ENCODE measurements at places on chromosomes 16 and 17. TPM values are rescaled to one million over a fixed set of nuclear protein-coding genes. Genes with fewer than 3 reads are reported as not detected.

The OR4D1 gene
- not detected for total RNA-seq

The HSDL1 gene
- 13.1 TPM for total RNA-seq

The MRM3 gene
- 28.5 TPM for total RNA-seq

The EPN3 gene
- total RNA-seq = under 0.01 TPM

The LRRC37A gene
- 4.5 TPM for total RNA-seq

The YPEL2 gene
- 11.0 TPM for total RNA-seq

The ORMDL3 gene
- 32.7 TPM for total RNA-seq

The CD300E gene
- total RNA-seq = not detected

The MYH2 gene
- not detected for total RNA-seq

The CA5A gene
- total RNA-seq = not detected

The KRTAP3-1 gene
- not detected for total RNA-seq

The KRTAP9-4 gene
- total RNA-seq = not detected

Data from subcutaneous preadipocyte (primary cell).